ENCODE measurements at places on chromosomes 4 and X. TPM values are rescaled to one million over a fixed set of nuclear protein-coding genes. Genes with fewer than 3 reads are reported as not detected.

- no peak for DNase-seq
Observed at GRCh38 chr4:37023504-37023903, 221.0 kb upstream of the NWD2 start.

GRCh38 chr4:162274354-162274753, 110.6 kb upstream of the FSTL5 start:
- peak; percentile 57 for DNase-seq

GRCh38 chr4:95250544-95251137, 298.1 kb downstream of the UNC5C start:
- DNase-seq: no peak

DNA sequence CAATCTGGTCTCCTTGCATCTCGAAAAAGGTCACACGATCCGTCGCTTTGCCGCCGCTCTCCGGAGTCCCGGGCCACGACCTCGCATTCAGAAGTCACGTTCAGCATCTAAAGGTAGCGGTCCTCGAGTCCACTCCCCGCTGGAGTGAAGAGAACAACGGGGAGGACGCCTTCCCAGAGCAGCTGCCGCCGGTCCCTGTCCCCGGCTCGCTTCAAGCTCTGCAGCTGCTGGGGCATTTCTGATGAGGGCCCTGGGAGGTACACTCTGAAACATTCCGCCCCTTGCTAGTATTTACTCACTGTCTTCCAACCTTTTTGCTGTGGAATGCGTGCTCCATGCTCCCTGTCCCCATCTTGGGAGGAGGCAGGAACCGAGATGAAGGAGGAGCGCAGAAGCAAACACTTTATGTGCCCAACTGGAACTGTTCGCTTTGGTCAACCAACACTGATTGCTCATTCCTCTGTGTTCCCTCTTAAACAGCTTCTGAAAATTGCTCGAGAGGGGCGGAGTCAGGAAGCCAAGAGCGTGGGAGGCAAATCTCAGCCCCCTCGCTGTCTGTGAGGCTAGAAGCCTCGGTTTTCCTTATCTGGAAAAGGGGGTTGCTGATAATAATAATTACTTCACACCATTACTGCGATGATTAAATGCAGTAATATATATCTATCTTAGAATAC, 6.4 kb upstream of the VAMP7 start:
- DNase-seq: no peak

The SLC9A6 gene
- 17.2 TPM for total RNA-seq

The CT47C1 gene
- total RNA-seq: not detected

DNA sequence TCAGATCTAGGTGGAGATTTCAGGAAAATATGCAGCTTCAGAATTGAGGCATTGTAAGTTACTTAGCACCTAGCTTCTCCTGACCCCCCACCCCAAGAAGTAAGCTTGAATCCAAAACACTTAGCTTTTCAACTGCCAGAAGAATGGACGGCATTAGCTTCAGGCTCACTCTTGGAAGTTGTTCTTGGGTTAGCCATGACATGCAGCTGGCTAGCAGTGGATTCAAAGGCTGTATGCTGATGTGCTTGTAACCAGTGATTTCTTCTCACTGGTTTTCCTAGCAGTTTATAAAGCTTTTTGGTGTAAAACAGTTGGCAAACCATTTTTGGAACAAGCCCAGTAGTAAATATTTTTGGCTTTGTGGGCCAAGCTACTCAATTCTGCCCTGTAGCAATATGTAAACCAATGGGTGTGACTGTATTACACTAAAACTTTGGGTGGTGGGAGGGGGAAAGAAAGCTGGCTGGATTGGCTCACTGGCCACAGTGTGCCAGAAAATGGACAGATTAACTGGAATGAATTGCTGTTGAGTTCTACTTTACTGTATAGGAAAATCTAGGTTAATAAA, 85.6 kb downstream of the SHROOM2 start:
- DNase-seq: no peak

All from aorta (tissue), 5 donors.